ENCODE measurements at places on chromosomes 13 and 19.
A peak's percentile ranks its signal among the peaks of the same experiment; 100 is the strongest.

GRCh38 chr13:28204043-28204442, 65.7 kb downstream of the PAN3 start:
- DNase-seq: no peak

DNA sequence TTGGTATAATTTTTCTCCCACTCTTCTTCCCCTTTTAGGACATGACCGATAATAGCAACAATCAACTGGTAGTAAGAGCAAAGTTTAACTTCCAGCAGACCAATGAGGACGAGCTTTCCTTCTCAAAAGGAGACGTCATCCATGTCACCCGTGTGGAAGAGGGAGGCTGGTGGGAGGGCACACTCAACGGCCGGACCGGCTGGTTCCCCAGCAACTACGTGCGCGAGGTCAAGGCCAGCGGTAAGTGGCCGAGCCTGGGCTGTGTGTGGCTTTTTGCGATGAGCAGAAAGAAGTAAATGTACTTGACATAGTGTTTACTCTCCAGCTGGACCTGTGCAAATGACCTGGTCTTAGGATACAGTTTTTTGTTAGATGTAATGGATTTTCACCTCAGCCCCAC, 102.5 kb downstream of the ARHGEF7 start:
- DNase-seq: no peak

GRCh38 chr13:97849305-97849704, 104.2 kb upstream of the IPO5 start:
- DNase-seq: peak; percentile 29

GRCh38 chr19:58117841-58118575, 20.0 kb upstream of the ZSCAN18 start:
- DNase-seq: no peak

- no peak for DNase-seq
These were observed 54.5 kb downstream of the RASA3 start for GRCh38 chr13:114077933-114078325.

DNA sequence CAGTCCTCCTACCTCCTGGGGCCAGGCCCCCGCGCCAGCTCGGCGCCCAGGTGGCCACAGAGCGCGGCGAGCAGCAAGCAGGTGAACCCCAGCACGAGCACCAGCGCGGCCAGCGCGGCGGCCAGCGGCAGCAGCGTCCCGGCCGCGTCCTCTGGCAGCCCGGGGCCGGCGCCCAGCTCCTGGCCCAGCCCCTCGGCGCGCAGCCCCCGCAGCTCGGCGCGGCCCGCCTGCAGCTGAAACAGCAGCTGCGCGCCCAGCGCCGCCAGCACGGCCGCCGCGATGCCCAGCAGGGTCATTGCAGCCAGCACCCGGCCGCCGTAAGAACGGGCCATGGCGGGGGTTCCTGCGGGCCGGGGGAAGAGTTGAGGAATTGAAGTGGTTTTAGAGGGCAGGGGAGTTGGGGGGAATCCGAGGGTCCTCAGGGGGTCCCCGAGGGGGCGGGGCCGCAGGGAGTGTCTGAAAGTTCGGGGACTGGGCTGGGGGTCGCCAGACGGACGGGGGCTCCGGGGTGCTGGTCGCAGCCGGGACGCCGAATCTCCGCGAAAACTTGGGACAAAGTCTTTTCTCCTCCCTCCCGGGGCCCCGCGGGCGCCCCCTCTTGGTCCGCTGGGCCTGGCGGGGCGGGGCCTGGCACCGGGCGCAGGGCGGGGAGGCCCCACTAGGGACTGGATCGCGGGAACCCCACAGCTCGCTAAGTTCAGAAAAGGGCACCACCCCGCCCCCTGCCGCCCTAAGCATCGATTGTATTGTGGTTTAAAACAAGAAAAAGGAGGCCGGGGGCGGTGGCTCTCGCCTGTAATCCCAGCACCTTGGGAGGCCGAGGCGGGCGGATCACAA, at the start of gene TMEM221:
TMEM221 (minus strand) TSS at position 538 of the 837 bp plus-strand sequence; CDS start at position 332, 206 bp downstream.
- no peak for DNase-seq

DNA sequence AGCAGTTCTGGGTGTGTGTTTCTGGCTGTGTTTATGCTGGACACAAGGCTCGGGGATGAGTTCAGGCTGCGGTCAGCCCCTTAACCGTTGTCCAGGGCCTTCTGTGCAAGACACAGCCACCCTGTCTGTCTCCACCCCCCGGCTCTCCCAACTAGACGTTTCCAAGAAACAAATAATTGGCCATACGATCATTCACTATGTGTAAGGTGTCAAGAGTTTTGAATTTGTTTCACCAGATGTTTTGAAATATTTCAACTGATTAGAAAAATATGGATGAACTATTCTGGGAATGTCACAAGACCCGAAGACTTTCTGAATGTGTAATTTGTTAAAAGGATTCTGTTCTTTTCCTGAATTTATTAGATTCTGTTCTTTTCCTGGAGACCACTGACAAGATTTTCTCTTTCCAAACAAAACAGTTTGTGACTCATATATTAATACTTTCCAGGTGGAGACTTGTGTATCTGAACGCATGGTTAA, 318.2 kb downstream of the MYO16 start:
- DNase-seq: no peak

- DNase-seq: no peak
These were observed 17.7 kb upstream of the OVOL3 start for GRCh38 chr19:36093146-36093662.

DNA sequence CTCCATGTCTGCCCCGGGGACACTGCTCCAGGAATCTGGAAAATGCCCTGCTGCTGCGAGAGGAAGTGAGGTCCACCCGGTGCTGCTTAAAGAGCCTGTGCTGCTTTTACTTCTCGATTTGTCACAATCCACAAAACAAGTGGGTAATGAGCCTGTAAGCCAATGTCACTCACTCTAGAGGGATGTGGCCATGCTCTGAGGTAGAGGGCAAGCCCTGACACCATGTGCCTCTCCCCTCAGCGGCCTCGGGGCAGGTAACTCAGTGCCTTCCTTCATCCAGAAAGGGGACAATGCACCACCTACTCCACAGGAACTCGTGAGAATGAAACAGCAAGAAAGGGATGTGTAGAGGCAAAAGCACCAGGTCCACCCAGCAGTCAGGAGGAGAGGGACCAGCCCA, 106.2 kb downstream of the TUBA3C start:
- DNase-seq: no peak

GRCh38 chr13:30789166-30789862, 54.0 kb downstream of the ALOX5AP start:
- no peak for DNase-seq

GRCh38 chr13:106357198-106357597, 178.3 kb downstream of the EFNB2 start:
- DNase-seq: no peak
